ENCODE measurements at places on chromosomes 13 and 19. TPM values are rescaled to one million over a fixed set of nuclear protein-coding genes. Genes with fewer than 3 reads are reported as not detected.

KLHL1 gene
- total RNA-seq = not detected

TMEM255B gene
- total RNA-seq = 0.53 TPM

SIGLEC14 gene
- total RNA-seq = not detected

CNN2 gene
- total RNA-seq = 306 TPM

SYT5 gene
- total RNA-seq = not detected

KLK3 gene
- total RNA-seq = not detected

CPB2 gene
- total RNA-seq = not detected

SEMA6B gene
- 0.53 TPM for total RNA-seq

RHPN2 gene
- total RNA-seq = 2.6 TPM

FUT1 gene
- under 0.01 TPM for total RNA-seq

COL4A2 gene
- 257 TPM for total RNA-seq

ZNF610 gene
- 1.2 TPM for total RNA-seq

ACER1 gene
- not detected for total RNA-seq

LRRC63 gene
- total RNA-seq = not detected

MISP gene
- total RNA-seq = 0.86 TPM

UHRF1 gene
- 37.9 TPM for total RNA-seq

FXYD7 gene
- total RNA-seq = not detected

POU4F1 gene
- total RNA-seq = not detected

ZNF30 gene
- total RNA-seq = 2.3 TPM

PRSS57 gene
- total RNA-seq = not detected

CEACAM19 gene
- total RNA-seq = under 0.01 TPM

CCDC70 gene
- not detected for total RNA-seq

GPR12 gene
- total RNA-seq = not detected

ICAM5 gene
- 4.3 TPM for total RNA-seq

WDR83 gene
- 5.3 TPM for total RNA-seq

MOB3A gene
- total RNA-seq = 62.0 TPM

ACTMAP gene
- 4.4 TPM for total RNA-seq

HSH2D gene
- not detected for total RNA-seq

UBE2L5 gene
- total RNA-seq = not detected

Measured in myometrial cell (primary cell).